ENCODE measurements at places on chromosomes 1 and 21.

GRCh38 chr1:27554759-27555699, 48.9 kb downstream of the AHDC1 start:
- DNase-seq = no peak

DNA sequence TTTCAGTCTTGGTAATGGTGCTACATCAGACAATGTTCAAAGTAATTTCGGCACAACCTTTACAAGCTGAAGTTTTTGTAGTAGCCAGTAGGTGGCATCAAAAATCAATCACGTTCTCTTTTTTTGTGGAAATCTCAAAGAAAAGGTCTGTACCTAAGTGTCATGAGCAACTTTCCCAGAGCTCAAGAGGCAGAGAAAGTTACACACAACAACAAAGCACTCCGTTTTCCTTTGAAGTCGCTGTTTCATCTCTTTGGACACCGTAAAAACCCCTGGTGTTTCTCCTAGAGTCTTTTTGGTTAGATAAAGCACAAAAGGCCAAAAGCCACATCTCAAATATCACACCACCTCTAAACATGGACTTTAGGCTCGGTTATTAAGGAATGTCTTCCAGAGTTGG, 131.6 kb downstream of the LHX8 start:
- peak; percentile 44 for DNase-seq

DNA sequence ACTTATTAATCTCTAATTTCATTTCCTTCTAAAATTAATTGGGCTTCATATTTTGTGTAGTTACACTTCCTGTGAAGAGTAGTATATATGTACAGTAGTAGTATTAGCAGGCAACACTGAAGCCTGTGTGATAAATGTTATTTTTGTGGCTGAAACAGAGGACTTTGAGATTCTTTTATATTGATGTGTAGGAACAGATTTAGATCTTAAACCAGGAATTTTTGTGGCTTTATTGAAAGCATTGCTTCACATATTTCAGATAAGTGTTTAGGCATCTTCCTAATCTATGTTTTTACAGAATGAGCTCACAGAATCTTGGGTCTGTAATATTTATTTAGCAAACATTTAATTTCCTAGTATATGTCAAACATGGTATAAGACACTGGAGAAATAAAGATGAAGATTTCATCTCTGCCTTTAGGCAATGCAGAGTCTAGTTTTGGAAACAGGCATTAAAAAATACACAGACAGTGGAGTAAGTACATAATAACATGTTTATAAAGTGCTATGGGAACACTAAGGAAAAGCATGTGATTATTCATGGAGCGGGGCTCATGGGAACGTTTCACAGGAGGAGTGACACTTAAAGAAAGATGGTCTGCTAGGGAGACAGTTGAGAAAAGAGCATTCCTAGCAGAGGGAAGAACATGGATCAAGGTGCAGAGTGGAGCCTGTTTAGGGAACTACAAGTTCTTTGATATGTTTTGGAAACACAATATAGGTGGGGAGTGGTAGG, 52.7 kb downstream of the MIGA1 start:
- peak; percentile 68 for DNase-seq

DNA sequence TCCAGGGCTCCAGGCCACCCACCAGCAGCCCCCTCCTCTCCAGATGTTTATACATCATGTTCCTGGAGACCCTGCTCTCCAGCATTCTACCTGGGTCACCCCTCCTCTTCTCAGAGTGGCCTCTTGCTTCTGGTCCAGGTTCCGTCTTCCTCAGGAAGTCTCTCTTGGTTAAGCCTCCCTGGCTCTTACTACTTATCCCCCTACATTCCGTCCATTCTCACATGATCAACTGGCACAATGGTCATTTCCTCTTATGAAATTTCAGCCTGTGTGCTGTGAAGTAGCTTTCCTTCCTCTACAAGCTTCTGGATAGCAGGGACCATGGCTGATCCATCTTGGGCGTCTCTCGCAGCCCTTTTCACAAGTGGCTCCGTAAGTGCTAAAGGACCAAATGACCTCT, 33.9 kb upstream of the ATP2B4 start:
- DNase-seq = peak; percentile 34

DNA sequence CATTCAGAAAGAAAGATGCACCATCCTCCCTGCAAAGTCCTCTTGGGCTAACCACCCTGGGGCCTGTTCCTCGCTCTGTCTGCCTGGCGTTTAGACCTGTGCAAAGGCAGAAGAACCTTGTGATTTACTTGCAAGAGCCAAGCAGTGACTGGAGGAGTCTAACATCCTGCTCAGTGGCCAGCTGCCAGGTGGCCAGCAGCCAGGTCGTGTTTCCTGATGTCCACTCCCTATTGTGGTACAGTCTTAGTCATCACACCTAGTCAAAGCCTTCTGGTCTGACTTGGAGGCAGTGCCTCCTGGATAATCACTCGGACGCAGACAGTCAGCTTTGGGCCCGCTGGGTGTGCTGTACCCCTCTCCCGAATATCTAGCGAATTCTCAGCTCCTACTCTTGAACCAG, 118.1 kb downstream of the PGBD5 start:
- peak; percentile 44 for DNase-seq

GRCh38 chr1:41515131-41515678, 30.7 kb upstream of the EDN2 start:
- no peak for DNase-seq

GRCh38 chr1:75471252-75471651, 139.7 kb downstream of the SLC44A5 start:
- no peak for DNase-seq

DNA sequence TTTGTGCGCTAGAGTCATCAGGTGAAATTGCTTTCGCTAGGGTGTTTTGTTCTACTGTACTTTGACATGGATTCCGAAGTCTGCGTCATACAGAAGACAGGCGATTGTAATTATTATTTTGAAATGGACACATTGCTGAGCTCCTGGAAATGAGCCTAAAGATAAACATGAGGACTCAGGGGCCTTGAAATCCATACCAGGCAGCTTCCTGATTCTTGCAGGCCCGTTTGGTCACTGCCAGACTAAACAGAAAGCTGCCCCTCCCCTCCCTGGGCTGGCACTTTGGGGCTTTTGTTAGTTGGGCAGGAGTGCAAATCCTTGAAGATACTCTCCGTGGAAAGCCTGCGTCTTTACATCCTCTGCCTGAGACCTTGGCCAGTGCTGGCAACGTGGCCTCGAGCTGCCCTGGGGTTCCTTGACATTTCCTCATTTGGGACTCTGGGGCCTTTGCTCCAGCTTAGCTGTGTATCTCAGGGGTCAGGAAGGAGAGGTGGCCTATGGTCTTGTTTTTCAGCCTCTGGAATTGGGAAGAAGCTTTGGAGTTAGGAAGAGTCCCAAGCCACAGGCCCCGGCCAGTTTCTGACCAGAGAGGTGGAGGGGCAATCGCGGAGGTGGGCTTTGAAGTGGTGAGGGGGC, 26.9 kb upstream of the KCNE2 start:
- DNase-seq = no peak

GRCh38 chr21:20943561-20943997, 54.6 kb upstream of the NCAM2 start:
- DNase-seq = peak; percentile 42

DNA sequence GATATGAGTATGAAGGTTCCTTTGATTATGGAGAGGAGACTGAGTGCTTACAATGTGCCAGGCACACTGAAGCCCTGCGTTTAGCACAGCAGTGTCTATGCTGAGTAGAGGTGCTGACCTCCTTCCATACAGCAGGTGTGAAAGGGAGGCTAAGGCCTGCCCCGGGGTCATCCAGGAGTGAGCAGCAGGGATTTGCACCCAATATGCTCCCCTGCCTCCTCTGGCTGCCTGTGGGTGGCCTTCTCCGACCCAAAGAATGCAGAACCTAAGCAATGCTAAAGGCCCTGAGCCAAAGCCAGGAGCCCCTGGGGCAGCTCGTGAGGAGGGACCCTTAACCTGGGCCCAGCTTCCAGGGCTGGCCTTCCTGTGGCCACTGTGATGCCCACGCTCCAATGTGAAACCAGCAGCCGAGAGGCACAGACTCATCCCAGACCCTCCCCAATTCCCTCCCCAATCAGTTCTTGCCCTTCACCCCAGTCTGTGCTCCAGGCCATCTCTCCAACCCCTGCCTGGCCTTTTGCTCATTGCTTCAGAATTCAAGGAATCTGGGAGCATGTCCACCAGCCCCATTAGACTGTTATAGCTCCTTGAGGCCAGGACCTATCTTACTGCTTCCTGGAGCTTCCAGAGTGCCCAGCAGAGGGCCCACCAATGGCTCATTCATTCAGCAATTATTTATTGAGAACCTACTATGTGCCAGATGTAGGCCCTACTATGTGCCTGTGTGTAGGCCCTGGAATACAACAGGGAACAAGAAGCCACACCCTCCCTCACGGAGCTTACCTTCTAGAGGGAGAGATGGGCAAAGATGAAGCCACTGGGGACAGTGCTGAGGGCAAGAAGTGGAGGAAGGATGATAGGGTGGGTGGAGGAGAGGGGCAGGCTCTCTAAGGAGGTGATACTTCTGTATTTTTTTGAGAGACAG, 53.3 kb downstream of the TAS1R2 start:
- DNase-seq = no peak

GRCh38 chr21:45502600-45502999, 39.6 kb downstream of the SLC19A1 start:
- no peak for DNase-seq

DNA sequence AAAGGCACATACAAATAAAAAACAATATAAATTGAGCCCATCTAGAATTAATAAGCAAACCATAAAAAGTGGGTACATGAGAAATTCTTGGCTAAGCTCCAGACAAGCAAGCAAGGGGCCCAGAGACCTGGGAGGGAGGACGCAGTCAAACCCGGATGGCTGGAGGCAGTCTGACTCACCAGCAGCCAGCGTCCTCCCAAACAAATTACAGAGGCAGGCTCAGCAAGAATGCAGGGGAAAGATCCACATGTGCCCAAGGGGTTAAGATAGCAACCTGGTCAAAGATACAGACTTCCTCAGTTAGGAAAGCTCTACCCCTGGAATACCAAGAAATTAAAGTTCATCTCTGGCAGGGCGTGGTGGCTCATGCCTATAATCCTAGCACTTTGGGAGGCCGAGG, 7.4 kb upstream of the TIAM1 start:
- no peak for DNase-seq

GRCh38 chr1:51963592-51964308, 26.8 kb downstream of the RAB3B start:
- DNase-seq = no peak

- DNase-seq = peak; percentile 65
Observed at GRCh38 chr1:27099587-27100334, 55.2 kb downstream of the SLC9A1 start.

DNA sequence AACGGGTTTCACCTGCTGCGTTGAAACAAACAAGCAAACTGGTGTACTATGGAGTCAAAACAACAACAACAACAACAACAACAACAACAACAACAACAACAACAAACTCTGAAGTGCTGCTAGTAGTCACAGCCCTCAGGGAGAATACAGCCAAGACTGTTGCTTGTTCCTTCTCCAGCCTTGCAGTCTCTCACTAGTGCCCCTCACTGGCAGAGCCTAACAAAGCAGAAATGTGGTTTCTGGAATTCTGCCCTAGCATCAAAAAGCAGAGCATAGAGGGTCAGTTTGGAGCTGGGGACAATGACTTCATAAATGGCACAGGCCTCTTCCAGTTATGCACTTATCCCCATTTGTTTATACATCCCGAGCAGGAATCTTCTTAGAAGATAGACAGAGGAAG, 187.4 kb downstream of the KCNK2 start:
- no peak for DNase-seq

GRCh38 chr1:205449750-205450443, 5.9 kb downstream of the BLACAT1 start:
- DNase-seq = peak; percentile 47

DNA sequence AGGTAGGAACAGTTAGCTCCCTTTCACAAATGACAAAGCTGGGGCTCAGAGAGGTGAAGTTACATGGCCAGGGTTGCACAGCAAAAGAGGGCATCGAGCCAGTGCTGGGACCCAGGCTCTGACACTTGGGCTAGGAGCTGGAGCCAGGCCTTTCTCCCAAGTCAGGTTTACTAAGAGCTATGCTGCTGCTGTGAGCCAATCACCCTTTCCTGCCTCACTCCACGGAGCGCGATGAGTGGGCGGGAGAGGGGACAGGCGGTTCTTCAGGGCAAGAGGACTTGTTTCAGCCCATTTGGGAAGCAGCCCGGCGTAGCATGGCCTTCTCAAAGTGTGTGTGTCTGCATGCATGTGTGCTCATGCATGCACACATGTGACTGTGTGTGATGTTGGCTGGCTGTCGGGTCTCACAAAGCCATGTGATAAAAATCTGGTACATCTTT, 10.6 kb downstream of the ID3 start:
- no peak for DNase-seq

GRCh38 chr1:240917976-240918375, 306.0 kb upstream of the GREM2 start:
- DNase-seq = no peak

- DNase-seq = no peak
Observed at GRCh38 chr1:241591317-241591716, 48.9 kb downstream of the CHML start.

DNA sequence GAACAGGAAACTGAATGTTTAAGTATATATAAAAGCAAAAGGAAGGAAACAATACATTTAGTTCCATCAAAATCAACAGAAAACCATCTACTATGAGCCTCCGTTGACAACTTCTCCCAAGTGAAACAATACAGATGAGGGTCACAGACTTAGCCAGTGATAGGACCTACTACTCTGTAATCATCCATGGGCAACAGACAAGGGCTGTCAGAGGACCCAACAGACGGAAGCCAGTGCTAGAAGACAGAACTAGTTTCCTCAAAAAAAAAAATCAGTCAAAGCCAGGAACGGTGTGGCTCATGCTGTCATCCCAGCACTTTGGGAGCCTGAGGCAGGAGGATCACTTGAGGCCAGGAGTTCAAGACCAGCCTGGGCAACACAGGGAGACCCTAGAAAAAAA, 20.6 kb downstream of the RERE start:
- DNase-seq = no peak

DNA sequence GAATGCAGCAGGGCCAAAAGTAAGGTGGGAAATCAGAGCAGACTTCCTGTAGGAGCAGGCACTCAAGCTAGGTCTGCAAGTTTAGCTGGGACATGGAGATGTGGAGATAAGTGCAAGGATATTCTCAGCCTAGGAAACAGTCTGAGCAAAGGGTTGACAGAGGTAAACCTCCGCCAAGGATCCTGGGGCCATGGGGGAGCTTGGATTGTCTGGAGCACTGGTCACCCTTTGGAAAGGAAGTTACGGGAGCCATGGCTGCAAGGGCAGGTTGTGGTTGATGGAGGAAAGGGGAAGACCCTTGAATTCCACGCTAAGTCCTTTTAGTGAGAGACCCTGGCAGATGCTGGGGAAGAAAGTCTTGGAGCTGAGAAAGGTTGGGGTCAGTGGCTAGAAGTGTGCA, 150.9 kb downstream of the PTPRU start:
- no peak for DNase-seq
